Activated CD4-positive, CD25-positive, alpha-beta regulatory T cell (primary cell): ENCODE measurements at places on chromosomes 1 and 21.

- no peak for DNase-seq
These were observed 96.7 kb upstream of the KLHDC7A start for GRCh38 chr1:18384059-18384458.

GRCh38 chr1:27513958-27514357 lies 24.0 kb upstream of the WASF2 start:
- DNase-seq: no peak

GRCh38 chr1:165356876-165357275 lies 361 bp upstream of the LMX1A start:
- DNase-seq: no peak

DNA sequence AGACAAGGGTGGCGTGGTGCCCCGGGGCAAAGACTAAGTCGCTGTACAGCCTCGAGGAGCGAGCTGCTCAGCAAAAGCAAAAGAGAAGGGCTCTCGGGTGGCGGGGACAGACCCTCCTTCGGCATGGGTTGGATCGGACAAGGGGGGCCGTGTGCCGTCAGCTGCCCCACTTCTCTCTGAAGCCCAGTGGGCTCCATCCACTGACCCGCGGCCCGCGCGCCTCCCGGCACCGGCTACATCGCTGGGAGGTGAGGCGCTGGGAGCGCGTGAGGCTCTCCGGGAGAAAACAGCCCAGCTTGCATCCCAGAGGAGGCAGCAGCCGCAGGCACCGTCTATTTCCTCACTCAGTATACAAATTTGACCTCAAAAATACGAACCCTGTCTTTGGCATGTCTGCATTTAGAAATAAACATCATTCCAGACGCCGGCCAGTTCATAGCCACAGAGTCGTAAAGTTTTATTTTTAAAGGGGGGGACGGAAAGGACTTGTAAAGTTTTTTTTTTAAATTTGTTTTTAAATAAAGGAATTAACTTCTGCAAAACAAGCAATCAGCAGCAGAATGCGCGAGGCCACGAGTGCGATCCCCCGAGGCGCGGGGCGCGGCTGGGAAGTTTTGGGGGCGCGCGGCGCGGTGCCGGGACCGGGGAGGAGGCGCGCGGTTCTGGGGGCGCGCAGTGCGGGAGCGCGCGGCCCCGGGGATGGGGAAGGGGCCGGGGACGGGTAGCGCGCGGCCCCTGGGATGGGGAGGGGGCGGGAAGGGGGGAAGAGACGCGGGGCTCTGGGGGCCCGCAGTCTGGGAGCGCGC lies 689 bp upstream of the GPR137B start:
- no peak for DNase-seq

GRCh38 chr1:6235296-6235677 lies 477 bp downstream of the ICMT start:
- no peak for DNase-seq

DNA sequence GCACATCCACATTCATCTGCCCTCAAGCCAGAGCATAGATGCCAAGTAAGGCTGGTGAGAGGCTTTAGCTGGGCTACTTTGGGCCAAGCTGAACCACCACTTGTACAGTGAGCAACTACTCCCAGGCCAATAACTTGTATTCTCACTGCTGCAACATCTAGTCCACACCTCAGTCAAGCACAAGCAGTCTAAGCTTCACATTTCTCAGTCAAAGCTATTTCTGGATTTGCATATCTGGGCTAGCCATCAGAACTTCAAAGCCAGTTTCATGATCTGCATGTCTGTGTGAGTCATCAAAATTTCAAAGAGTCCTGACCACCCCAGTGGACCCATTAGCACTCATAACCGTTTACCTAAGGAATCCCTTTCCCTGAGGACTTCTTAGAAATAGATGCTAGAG lies 77.7 kb upstream of the DIRAS3 start:
- no peak for DNase-seq

DNA sequence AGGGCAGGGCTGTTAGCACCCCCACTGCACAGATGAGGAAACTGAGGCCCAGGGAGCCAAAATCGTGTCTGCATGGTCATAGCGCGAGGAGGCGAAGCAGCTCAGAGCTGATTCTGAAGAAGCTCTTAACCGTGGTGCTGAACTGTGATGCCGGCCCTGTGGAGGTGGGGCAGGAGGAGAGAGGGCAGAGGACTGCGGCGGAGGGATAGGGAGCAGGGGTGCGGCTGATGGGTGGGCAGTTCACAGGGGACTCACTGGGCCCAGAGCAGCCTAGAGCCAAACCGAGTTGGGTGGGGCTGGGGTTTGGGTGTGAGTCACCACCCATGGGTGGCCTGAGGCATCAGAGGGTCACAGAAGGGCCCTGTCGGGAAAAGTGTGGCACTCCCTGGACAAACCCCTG lies 74.7 kb downstream of the RAP1GAP start:
- no peak for DNase-seq

DNA sequence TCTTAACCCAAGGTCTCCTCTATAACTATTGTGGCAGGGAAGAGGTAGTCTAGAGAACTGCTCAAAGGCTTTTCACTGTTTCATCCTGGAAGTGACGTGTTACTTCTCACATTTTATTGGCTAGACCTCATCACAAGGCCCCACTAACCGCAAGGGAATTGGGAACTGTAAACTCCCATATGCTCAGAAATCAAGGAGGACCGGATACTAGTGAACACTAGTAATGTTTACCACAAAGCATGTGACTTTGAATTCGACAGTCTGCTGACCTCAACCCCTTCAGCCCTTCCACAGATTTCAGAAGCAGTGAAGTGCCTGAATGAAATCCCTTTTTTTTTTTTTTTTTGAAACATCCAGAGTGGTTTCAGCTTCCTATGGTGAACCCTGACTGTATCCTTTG lies 3.4 kb upstream of the EEIG2 start:
- DNase-seq: no peak

- DNase-seq: no peak
These were observed 9.0 kb downstream of the BLACAT1 start for GRCh38 chr1:205446828-205447227.

GRCh38 chr1:101389547-101389929 lies 152.7 kb downstream of the S1PR1 start:
- no peak for DNase-seq

- DNase-seq: no peak
These were observed 32.5 kb downstream of the KAZN start for GRCh38 chr1:14630986-14631385.

GRCh38 chr1:159067699-159068621 lies 8.6 kb downstream of the AIM2 start:
- no peak for DNase-seq

DNA sequence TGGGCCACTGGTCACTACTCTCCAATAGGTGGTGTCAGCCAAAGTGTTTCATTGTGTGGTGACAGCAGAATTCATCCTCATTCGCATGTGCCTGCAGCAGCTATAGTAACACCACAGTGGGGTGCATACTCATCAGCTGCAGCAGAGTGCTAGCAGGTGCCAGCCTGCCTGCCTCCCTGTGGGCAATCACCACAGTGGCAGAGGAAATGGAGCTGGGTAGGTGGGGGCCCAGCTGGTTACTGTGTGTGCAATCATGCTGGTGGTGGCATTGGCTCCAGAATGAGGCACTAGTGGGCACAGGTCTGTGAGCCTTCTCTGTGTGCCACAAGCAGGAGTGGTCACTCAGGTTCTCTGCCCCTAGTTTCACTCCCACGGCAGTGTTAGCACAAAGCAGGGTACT lies 579.2 kb downstream of the PTPRC start:
- no peak for DNase-seq

DNA sequence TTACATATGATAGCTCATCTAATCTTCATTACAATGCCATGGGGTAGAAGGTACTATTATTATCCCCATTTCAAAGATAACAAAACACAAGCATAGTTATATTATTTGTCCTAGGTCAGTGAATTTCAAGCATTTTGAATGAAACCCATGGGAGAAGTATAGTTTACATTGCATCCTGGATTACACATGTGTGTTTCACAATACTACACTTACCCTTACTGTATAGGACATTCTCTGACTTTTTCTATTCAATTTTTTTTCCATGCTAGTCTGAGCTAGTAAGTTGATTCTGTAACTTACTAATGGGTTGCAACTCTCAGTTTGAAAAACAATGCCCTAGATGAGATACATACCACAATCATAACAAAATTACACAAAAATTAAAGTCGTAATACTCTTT lies 8.7 kb upstream of the GPX7 start:
- DNase-seq: no peak

GRCh38 chr1:17624611-17625233 lies 85.2 kb downstream of the ARHGEF10L start:
- DNase-seq: no peak

DNA sequence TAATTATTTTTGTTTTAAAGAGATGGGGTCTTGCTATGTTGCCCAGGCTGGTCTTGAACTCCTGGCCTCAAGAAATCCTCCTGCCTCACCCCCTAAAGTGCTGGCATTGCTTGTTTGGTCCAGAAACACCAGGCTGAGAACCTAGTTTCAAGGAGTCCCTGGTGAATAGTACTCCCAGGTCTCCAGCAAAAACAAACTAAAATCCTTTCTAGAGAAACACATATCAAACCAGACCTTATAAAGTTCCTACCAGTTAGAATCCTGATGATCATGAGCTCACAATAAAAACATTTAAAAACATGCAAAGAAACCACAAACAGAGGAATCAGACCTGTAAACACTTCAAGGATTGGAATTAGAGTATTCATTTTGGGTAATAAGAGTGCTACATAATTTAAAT lies 34.4 kb upstream of the PADI1 start:
- DNase-seq: no peak

- DNase-seq: no peak
These were observed 87.2 kb downstream of the MRPL37 start for GRCh38 chr1:54287176-54287650.

DNA sequence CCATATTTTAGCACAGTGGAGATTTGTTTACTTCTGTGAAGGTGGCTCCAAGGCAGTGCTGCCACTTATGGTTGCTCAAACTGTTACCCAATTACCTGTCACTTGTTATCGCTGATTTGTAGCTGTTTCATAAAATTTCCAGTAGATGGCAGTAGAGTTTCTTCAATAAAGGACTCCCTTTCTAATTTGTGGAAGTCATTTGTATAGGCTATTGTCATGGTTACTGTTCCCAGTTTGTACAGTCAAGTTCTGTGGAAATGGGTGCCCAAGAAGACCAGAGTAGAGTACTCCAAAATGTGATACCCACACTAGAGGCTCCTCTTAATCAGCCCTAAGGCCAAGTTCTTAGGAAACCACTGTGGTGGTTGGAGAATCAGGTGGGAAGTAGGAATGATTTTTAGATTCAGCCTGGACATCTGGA lies 186.1 kb downstream of the CLEC20A start:
- no peak for DNase-seq

- DNase-seq: no peak
These were observed 8.9 kb upstream of the IL12RB2 start for GRCh38 chr1:67298762-67299161.

DNA sequence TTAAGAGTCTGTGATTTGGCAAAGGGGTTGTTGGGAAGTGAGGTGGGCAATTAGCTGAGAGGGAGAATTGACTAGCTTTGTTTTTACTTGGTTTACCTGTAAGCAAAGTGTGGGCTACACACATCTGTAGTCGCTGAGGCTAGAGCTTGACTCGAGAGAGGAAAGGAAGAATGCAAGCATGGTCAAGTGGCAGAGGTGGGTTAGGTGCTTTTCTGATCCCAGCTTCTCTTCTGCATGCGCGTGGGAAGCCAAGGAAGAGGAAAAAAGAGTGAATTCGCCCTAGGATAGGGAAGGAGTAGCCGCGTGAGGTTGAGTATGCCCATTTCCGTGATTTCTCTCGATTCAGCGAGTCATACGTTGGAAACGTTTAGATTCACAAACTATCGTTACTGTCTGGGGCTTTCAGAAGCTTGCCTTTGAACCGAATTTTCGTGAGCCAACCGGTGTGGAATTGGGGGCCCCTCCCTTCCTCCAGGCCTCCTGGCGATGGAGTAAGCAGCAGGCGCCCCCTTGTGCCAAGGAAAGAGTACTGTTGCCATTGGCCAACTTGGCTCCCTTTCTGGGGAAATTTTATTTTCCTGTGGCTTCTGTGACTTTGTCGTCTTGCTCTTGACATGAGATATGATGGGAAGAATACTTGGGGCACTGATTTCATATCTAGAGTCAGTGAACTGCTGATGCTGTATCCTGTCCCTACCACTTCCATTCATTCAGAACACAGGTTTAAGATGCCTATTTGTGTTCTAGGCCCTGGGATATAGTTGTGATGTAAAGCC lies 1.3 kb downstream of the PIGV start:
- peak; percentile 64 for DNase-seq

DNA sequence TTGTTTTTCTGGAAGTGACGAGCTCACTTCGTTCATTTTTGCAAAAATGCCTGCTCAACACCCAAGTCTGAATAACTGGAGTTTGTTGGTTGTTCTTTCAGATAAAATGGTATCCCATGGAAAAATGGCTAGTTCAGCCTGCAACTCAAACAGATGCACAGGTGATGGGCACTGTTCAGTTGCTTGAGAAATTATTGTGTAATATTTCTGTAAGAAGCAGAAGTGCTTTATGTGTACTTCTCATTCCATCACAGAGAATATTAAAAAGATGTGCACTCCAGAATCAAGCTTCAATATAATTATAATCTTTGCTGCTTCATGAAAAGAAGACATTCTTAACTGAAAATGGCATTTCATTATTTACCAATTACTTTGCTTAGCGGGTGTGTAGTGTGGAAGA lies 9.1 kb downstream of the SYT2 start:
- no peak for DNase-seq

DNA sequence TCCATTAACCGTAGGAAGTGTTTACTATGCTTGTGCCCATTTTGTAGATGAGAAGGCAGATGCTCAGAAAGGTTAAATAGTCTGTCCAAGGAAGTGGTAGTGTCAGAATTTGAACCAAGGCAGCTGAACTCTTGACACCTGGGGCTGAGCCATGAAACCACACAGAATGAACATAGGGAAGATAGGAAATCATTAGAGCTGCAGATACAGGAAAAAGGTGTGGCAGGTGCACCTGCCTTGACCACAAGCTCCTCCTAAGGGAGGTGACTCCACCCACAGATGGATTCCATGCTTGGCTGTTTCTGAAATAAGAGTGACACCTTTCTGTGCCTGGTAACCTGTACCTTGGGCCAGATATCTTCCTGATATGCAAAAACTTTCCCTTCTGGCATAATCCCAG lies 69.9 kb upstream of the IGSF21 start:
- no peak for DNase-seq

- DNase-seq: no peak
These were observed 6.8 kb upstream of the LY9 start for GRCh38 chr1:160789051-160789701.

GRCh38 chr1:72229893-72230292 lies 52.4 kb downstream of the NEGR1 start:
- DNase-seq: no peak

DNA sequence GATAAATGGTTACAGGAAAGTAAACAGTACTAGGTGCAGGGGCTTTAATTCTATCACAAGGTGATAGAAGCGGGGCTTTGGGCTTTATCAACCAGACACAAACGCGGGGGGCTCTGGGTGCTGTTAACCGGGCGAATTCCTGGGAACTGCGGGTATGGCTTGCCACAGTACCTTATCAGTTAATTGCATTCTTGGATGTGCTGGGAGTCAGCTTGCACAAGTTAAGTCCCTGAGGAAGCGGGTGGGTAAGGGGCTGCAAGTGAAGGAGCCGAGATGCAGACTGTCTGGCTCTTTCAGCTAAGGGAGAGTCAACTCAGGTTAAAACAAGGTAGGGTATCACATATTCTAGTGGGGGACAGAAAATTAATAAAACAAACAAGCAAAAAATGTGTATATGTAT lies 661 bp downstream of the GBP4 start:
- no peak for DNase-seq

GRCh38 chr1:239125893-239126292 lies 260.5 kb upstream of the CHRM3 start:
- DNase-seq: no peak

- DNase-seq: no peak
These were observed 79.9 kb upstream of the GPR52 start for GRCh38 chr1:174367892-174368291.
